DMS79 (cell line): ENCODE measurements at places on chromosomes 16 and 17.

DNA sequence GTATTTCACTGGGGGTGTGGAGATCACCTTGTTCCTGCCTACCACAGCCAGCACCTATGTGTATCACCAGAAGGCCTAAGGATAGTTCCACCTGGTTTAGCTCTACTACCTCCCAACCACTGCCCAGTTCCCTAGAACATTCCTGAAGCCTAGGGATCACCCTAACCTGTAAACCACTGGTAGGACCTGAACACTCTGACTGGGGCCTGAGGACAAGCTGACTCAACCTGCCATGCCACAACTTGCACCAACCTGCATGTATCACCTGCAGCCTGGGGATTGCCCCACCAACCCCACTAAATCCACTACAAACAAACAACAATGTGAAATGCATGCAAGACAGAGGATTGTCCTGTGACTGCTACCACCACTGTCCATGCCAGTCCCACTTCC is 128.1 kb downstream of the KIF2B start:
- DNase-seq: no peak

GRCh38 chr17:37791447-37792399 is 46.9 kb upstream of the HNF1B start:
- no peak for DNase-seq

GRCh38 chr16:64864232-64864809 is 257.5 kb downstream of the CDH11 start:
- no peak for DNase-seq

GRCh38 chr16:10387188-10387617 is 1.3 kb downstream of the ATF7IP2 start:
- DNase-seq: no peak

- no peak for DNase-seq
Measured at GRCh38 chr17:54985476-54985875, 16.9 kb downstream of the STXBP4 start.

- no peak for DNase-seq
Measured at GRCh38 chr16:77897129-77897437, 108.7 kb downstream of the VAT1L start.

GRCh38 chr17:48804936-48805411 is 12.1 kb downstream of the TTLL6 start:
- DNase-seq: peak; percentile 13

GRCh38 chr17:77299256-77300015 is 158.7 kb downstream of the SEC14L1 start:
- no peak for DNase-seq

DNA sequence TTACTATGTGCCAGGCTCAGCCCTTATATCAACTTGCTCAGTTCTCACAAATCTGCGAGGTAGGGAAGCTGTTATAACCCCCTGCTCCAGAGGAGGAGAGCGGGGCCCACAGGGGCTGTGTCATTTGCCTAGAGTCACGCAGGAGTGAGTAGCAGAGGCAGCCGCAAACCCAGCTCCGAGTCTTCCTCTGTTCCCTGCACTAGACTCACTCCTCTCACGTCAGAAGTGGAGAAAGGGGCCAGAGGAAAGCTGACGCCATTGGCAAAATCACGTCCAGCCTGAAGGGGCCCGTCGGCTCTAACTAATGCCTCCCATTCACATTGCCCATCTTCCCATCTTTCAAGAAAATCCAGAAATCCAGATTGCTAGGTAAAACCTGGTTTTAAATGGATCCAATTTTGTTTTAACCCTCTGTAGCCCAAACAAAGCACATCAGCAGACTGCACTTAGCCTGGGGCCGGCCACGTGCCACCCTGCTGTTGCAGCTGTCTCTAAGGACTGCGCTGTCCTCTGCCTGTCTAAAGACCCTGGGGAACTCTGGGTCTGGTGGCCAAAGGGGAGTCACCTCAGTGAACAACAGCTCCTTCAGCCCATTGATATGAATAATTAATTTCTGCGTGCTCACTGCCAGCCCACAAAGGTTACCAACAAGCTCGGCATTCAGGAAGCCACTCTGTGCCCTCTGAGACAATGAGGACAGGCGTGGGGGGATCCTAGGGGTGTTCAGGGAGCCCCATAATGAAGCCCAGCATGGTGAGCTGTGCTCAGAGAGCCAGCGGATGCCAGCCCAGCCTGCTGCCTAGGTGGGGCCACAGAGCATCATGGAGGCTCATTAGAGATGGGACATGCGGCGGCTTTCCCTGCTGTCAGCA is 36.7 kb upstream of the ABR start:
- no peak for DNase-seq

DNA sequence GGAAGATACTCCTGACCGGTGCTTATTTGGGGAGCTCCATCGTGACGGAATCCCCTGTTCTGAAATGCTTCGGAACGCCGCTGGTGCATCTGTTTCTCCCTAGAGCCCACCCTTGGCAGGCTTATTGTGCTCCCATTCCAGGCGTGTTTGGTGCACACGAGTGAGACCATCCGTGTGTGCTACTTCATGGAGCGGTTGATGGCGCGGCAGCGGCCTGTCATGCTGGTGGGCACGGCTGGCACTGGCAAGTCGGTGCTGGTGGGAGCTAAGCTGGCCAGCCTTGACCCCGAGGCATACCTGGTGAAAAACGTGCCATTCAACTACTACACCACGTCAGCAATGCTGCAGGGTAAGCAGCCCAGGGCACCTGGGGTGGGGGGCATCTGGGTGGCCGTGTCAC is 170.7 kb downstream of the DNAH9 start:
- no peak for DNase-seq

DNA sequence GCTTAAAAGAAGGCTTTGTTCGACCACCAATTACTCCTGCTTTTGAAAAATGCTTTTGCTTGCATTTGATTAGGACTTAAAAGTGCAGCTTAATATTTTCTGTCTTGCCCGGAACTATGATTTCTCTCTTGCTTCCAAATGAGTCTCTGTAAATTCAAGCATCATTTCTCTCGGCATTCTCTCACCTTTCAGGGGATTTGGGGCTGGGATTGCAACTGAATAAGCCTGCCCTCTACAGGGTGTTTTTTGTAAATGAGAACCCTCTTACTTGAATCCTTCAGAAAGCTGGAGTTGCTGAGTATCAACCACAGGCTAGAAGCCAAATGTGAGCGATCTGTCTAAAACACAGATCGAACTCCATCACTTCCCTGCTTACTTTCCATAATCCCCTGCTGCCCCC is 234.6 kb downstream of the TMEM114 start:
- no peak for DNase-seq

DNA sequence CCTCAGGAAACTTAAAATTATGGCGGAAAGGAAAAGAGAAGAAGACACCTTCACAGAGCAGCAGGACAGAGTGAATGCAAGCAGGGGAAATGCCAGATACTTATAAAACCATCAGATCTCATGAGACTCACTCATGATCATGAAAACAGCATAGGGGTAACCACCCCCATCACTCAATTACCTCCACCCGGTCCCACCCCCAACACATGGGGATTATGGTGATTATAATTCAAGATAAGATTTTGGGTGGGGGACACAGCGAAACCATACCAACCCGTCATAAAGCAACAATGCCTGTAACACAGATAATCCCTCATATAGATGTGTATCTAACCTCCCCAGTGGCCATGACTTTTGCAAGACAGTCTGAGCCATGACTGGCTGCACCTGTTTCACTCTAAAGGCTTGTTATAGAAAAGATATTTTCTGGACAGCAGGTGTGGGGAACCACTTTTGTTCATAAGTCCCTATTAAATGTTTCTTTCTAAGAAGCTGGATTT is 7.0 kb upstream of the GSDMA start:
- no peak for DNase-seq

GRCh38 chr17:67718325-67718941 is 697 bp downstream of the NOL11 start:
- DNase-seq: no peak

GRCh38 chr17:18006495-18007239 is 32.3 kb downstream of the ATPAF2 start:
- DNase-seq: no peak

- no peak for DNase-seq
Measured at GRCh38 chr17:58521680-58522079, 7.2 kb upstream of the MTMR4 start.

GRCh38 chr17:35740216-35740615 is 8.8 kb downstream of the RASL10B start:
- DNase-seq: no peak

DNA sequence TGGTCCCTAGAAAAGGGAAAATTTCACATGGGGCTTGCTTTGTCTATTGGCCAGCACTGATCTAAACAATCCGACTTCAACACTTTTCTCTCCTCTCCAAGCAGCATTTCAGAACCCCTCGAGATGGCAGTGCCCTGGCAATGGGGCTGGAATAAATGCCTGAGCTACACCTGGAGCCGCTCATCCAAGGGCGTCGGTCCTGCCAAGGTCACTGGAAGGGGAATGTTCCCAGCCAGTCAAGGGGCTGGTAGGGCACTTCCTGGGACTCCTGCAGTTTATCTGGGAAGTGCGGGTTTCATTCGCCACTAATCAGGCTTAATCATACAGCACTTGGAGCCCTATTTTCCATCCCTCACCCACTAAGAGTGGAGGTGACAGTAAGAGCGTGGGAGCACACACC is 17.1 kb downstream of the MEAK7 start:
- no peak for DNase-seq

GRCh38 chr17:61361084-61361483 is 38.6 kb upstream of the TBX2 start:
- DNase-seq: no peak

DNA sequence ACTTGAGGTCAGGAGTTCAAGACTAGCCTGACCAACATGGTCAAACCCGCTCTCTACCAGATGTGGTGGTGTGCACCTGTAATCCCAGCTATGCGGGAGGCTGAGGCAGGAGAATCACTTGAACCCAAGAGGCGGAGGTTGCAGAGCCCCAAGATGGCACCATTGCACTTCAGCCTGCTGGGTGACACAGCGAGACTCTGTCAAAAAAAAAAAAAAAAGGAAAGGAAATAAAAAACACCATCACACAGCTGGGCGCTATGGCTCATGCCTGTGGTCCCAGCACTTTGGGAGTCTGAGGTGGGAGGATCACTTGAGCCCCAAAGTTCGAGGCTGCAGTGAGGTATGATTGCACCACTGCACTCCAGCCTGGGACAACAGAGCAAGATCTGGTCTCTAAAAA is 13.3 kb upstream of the SBK1 start:
- DNase-seq: no peak

DNA sequence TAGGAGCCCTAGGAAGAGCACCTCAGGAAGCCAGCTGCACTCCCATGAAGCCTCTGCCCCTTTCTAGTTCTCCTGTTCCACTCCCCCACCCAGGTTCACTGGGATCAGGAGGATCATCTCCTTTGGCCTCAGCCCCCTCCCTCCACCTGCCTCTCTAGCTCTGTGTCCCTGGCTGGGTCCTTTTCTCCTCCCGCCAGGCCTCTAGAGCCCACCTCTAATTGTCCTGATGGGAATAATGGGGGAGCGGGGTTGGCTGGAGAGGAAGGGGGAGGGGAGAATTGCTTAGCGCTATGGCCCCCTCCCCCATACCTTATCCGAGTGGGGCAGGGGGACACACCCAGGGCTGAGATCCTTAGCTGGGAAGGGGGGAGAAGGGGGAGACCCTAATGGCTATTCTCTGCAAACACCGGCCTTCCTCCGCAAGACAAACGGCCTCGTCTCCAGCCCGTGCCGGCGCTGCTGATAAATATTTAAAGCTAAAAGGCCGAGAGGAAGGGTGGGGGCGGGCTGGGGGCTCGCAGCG is 997 bp downstream of the HOXB7 start:
- DNase-seq: no peak

DNA sequence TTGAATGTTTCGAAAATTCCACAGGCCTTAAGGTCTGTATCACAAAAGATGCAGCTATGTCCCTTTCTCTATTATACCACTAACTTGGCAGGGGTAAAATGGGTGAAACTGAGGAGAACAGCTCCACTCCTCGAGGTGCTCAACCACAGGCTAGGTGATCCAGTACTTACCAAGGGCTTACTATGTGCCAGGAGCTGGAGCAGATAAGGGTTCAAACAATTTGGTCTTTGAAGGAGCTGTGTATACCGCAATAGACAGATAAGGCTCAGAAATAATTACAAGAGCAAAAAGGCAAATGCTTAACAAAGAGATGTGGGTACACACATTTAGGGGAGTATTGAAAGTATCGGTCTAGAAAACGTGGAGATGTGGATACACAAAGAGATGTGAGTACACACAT is 1.5 kb downstream of the XPO6 start:
- no peak for DNase-seq
